ENCODE measurements at places on chromosomes 12 and 14.

- no peak for DNase-seq
- no peak overlapping the region for H3K4me3 ChIP-seq
- H3K36me3 ChIP-seq, result no peaks in the 10 kb centered on the region
Observed at GRCh38 chr12:129696405-129696804, 207.4 kb downstream of the TMEM132D start.

- H3K4me3 ChIP-seq, result no peak overlapping the region
- DNase-seq, result no peak
- peaks cover under 1% of the 10 kb centered on the region for H3K36me3 ChIP-seq
- no peak overlapping the region for H3K27ac ChIP-seq
- no peaks in the 10 kb centered on the region for H3K4me1 ChIP-seq
Observed at GRCh38 chr14:92846162-92846897, 52.2 kb downstream of the GOLGA5 start.

DNA sequence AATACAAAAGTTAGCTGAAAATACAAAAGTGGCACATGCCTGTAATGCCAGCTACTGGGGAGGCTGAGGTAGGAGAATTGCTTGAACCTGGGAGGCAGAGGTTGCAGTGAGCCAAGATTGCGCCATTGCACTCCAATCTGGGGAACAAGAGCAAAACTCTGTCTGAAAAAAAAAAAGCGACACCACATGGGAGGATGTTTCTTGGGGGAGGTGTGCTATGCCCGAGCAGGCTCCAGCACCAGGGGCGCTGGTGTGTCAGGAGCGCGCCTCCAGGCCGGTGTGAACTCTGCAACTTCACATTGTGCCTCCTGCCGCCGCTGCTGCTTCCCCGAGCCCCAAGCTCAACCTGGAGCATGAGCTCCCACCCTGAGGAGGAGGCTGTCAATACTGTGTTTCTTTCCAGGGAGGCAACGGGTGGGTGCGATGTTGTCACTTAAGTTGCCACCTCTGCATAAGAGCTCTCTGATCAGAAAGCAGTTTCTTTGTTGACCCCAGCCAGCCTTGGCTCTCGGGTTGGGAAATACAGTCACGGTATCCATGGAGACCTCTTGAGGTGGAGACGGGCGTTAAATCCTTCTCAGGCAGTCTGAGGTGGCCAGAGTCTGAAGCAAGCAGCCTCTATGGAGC, 18.9 kb downstream of the DEGS2 start:
- H3K27ac ChIP-seq, result peak overlapping the region; percentile 96
- H3K4me3 ChIP-seq, result no peak overlapping the region
- H3K36me3 ChIP-seq, result no peaks in the 10 kb centered on the region
- no peaks in the 10 kb centered on the region for H3K4me1 ChIP-seq
- no peaks in the 10 kb centered on the region for H3K27me3 ChIP-seq

GRCh38 chr12:68349921-68350606, 17.9 kb upstream of the MDM1 start:
- no peaks in the 10 kb centered on the region for H3K27me3 ChIP-seq
- no peak overlapping the region for H3K4me3 ChIP-seq
- peak overlapping the region; percentile 33 for H3K27ac ChIP-seq
- no peaks in the 10 kb centered on the region for H3K4me1 ChIP-seq
- no peaks in the 10 kb centered on the region for H3K36me3 ChIP-seq

DNA sequence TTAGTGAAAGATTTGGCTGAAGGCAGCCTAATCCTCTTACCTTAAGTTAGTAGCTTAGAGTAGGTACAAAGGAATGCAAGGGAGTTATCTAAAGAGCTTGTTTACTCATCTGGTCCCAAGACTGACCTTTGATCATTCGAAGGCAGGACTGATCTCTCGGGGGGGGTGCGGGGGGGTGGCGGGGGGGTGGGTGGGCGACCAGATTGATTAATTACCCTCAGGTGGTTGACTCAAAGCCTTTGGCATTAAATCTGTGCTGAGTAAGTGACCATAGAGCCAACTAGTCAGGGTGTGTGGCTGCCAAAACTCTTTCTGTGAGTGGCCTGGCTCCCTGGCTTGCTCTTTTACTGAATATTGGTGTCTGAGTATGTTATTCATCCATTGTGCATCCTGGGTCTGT, 731.9 kb upstream of the FBXO33 start:
- no peak overlapping the region for H3K4me3 ChIP-seq
- no peak overlapping the region for H3K27ac ChIP-seq
- H3K36me3 ChIP-seq, result no peaks in the 10 kb centered on the region
- H3K27me3 ChIP-seq, result no peaks in the 10 kb centered on the region

DNA sequence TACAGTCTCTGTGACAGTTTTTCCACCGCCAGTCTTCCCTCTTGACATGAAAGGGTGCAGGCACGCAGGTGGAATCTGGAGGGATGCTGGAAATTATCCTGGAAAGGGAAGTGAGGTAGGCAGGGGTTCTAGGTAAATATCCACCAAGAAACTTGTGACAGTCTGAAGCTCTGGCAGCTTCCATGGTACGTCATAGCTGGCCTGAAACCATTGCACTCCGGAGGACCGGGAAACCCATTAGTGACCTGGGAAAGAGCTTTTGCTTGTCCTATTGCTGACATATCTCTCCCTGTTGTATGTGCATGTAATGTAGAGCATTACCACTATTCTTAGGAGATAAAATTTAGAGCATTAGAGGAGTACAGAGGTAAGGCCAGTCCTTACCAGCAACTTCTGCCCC, 275.9 kb downstream of the EGLN3 start:
- H3K4me3 ChIP-seq, result no peak overlapping the region
- DNase-seq, result no peak
- H3K27ac ChIP-seq, result no peak overlapping the region
- no peaks in the 10 kb centered on the region for H3K36me3 ChIP-seq

GRCh38 chr14:37251775-37252174, 54.0 kb downstream of the MIPOL1 start:
- no peaks in the 10 kb centered on the region for H3K27me3 ChIP-seq
- no peak overlapping the region for H3K27ac ChIP-seq
- H3K4me1 ChIP-seq, result no peaks in the 10 kb centered on the region
- no peaks in the 10 kb centered on the region for H3K36me3 ChIP-seq
- no peak for DNase-seq
- H3K4me3 ChIP-seq, result no peak overlapping the region

- no peaks in the 10 kb centered on the region for H3K27me3 ChIP-seq
- DNase-seq, result no peak
- no peak overlapping the region for H3K27ac ChIP-seq
Observed at GRCh38 chr12:11204173-11204572, 17.4 kb upstream of the TAS2R42 start.

DNA sequence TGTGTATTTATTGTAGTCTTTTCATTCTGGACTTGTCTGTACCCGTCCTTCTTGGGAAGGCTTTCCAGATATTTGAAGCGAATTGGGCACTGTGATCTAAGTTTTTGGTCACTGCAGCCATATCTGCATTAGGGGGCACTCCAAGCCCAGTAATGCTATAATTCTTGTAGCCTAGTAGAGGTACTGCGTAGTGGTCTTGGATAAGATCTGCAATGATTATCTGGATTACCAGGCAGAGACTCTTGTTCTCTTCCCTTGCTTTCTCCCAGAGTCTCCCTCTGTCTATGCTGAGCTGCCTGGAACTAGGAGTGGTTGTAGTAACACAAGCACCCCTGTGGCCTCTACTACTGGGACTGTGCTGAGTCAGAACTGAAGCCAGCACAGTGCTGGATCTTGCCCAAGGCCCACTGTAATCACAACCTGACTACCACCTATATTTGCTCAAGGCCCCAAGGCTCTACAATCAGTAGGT, 30.0 kb downstream of the SLC38A2 start:
- H3K36me3 ChIP-seq, result no peaks in the 10 kb centered on the region
- no peak for DNase-seq
- H3K27ac ChIP-seq, result no peak overlapping the region
- no peak overlapping the region for H3K4me3 ChIP-seq
- no peaks in the 10 kb centered on the region for H3K27me3 ChIP-seq

DNA sequence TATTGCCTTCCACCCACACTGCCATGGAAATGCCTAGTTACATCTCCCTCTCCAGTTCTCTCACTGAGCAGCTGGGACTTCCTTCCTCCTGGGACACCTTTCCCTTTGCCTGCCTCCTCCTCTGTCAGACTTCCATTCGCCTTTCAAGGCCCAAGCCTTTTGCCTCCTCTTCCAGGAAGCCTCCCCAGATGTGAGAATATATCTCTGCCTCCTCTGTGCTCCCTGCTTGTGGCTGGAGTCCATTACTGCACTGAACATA, 3.1 kb downstream of the IFI27L2 start:
- H3K27me3 ChIP-seq, result no peaks in the 10 kb centered on the region
- no peaks in the 10 kb centered on the region for H3K36me3 ChIP-seq
- no peaks in the 10 kb centered on the region for H3K4me1 ChIP-seq
- DNase-seq, result no peak
- no peak overlapping the region for H3K4me3 ChIP-seq

DNA sequence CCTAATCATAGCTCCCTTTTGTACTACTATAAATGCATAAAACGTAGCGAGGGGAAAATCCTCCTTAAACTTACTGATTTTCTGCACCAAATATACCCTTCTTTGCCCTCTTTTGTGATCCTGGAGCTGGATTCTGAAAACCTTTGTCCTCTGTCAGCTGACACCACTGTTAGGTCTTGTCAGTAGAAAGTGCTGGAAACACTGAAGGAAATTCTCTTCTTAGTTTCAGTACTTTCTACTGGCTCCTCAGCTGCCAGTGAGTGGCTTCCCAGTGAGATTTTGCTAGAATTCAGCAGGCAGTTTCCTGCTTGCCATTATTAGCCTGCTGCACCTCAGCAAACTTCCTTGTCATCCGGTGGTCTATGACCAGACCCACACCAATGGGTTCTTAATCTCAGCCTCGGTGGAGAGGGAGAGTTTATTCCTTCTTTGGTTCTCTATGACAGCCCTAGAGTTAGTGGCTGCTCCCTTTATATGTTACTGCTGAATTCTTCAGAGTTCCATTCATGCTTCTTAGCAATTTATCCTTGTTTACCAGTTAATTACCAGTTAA, 476.2 kb downstream of the FSCB start:
- H3K36me3 ChIP-seq, result no peaks in the 10 kb centered on the region
- no peak overlapping the region for H3K4me3 ChIP-seq
- H3K27me3 ChIP-seq, result no peaks in the 10 kb centered on the region
- DNase-seq, result no peak

GRCh38 chr14:31261859-31262731, 54.5 kb upstream of the HECTD1 start:
- DNase-seq, result no peak
- no peak overlapping the region for H3K27ac ChIP-seq
- no peaks in the 10 kb centered on the region for H3K4me1 ChIP-seq
- no peak overlapping the region for H3K4me3 ChIP-seq
- no peaks in the 10 kb centered on the region for H3K36me3 ChIP-seq

DNA sequence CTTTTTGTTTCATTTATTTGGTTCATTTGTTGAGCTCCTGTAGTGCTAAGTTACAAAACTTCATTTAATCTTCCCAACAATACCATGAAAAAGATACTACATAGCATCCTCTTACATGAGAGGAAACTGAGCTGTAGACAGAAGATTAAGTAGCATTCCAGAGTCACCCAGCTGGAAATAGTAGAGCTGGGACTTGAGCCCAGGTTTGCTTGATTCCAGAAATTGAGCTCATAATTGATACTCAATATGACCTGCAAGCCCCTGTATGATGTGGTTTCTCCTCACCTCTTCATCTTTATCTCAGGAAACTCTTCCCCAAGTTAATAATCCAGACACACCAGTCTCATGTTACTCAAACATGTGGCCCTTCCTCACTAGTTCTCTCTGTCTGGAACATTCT, 87.0 kb upstream of the DAAM1 start:
- no peaks in the 10 kb centered on the region for H3K4me1 ChIP-seq
- no peaks in the 10 kb centered on the region for H3K27me3 ChIP-seq
- no peaks in the 10 kb centered on the region for H3K36me3 ChIP-seq
- DNase-seq, result no peak
- H3K4me3 ChIP-seq, result no peak overlapping the region

- H3K4me1 ChIP-seq, result no peaks in the 10 kb centered on the region
- H3K36me3 ChIP-seq, result no peaks in the 10 kb centered on the region
- H3K27ac ChIP-seq, result no peak overlapping the region
- H3K4me3 ChIP-seq, result no peak overlapping the region
- DNase-seq, result no peak
Observed at GRCh38 chr12:51922146-51922545, 14.8 kb downstream of the ACVRL1 start.

DNA sequence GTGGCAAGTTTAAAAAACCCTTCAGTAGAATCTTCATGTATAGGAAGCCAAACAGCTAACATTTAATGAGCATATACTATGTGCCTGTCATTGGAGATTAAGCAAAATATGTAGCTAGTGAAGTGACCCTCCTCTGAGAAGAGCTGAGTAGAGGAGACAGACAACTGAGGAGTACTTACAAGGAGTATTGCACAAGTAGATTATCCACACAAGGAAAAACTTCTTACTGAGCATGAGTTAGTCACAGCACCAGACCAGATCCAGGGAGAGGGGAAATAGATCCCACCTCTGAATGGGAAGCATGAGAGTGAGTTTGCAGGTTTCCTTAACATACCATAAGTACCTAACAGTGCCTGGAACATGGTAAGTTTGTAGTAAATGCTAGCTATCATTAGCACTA, 33.0 kb downstream of the FRMD6 start:
- peaks cover 17% of the 10 kb centered on the region for H3K36me3 ChIP-seq

GRCh38 chr12:94941440-94941862, 62.0 kb downstream of the NDUFA12 start:
- DNase-seq, result peak; percentile 33
- no peaks in the 10 kb centered on the region for H3K4me1 ChIP-seq
- no peak overlapping the region for H3K4me3 ChIP-seq
- peak overlapping the region; percentile 27 for H3K27ac ChIP-seq

DNA sequence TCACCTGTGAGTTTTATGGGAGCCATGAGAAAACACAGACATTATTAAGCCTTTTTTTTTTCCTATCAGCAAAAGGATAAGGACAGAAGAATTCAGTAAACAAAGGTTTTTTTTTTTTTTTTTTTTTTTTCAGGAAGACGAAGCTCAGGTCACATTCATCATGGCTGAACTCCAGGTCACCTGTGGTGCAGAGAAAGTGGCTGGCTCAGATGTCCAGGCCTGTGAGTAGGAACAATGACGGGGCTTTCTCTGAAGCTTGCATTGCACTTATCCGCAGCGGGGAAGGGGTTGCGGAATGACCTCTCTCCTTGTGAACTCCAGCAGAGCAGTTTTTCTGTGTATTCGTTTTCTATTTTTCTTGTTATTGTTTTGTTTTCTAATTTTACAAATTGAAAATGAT, 759.6 kb upstream of the TMEM132C start:
- no peak overlapping the region for H3K27ac ChIP-seq
- no peaks in the 10 kb centered on the region for H3K4me1 ChIP-seq
- DNase-seq, result no peak
- no peaks in the 10 kb centered on the region for H3K27me3 ChIP-seq
- H3K4me3 ChIP-seq, result no peak overlapping the region

GRCh38 chr14:96962337-96962736, 165.2 kb downstream of the VRK1 start:
- H3K4me1 ChIP-seq, result peaks cover 17% of the 10 kb centered on the region
- H3K4me3 ChIP-seq, result no peak overlapping the region
- H3K36me3 ChIP-seq, result no peaks in the 10 kb centered on the region
- no peak for DNase-seq
- no peak overlapping the region for H3K27ac ChIP-seq

DNA sequence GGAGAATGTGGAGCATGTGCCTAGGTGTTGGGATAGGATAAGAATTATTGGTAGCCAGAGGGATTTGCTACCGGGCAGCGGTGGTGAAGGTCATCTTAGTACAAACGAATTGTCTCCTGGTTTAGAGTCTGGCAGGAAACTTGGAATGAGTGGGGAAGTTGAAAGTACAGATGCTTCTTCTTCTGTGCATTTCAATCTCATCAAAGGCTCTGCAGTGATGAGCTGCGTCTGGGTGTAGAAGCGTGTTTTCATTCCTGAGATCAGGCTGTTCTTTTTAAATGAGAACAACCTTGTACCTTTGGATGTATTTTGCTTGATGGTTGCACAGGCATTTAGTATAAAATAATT, 2.1 kb downstream of the WNK1 start:
- peaks cover 12% of the 10 kb centered on the region for H3K4me1 ChIP-seq
- H3K36me3 ChIP-seq, result peaks cover 2% of the 10 kb centered on the region
- peak overlapping the region; percentile 78 for H3K4me3 ChIP-seq
- DNase-seq, result no peak
- H3K27ac ChIP-seq, result peak overlapping the region; percentile 1

Data from SK-N-SH (cell line).